CD4-positive, alpha-beta memory T cell (primary cell): ENCODE measurements at places on chromosomes 1 and 21. TPM values are rescaled to one million over a fixed set of nuclear protein-coding genes. Genes with fewer than 3 reads are reported as not detected.

Gene SLC30A1
- polyA plus RNA-seq = 2.6 TPM

Gene PRDM16
- polyA plus RNA-seq = not detected

Gene PODN
- not detected for polyA plus RNA-seq

Gene TRIM17
- polyA plus RNA-seq = not detected

- no peaks in the 10 kb centered on the region for H3K27me3 ChIP-seq
- H3K27ac ChIP-seq = no peak overlapping the region
- H3K36me3 ChIP-seq = no peaks in the 10 kb centered on the region
- H3K4me1 ChIP-seq = no peaks in the 10 kb centered on the region
- H3K4me3 ChIP-seq = no peak overlapping the region
- DNase-seq = no peak
Observed at GRCh38 chr1:73100216-73100615, 817.9 kb upstream of the NEGR1 start.

GRCh38 chr1:164101802-164102201, 457.2 kb upstream of the PBX1 start:
- no peaks in the 10 kb centered on the region for H3K4me1 ChIP-seq
- H3K4me3 ChIP-seq = no peak overlapping the region
- no peaks in the 10 kb centered on the region for H3K27me3 ChIP-seq
- no peak overlapping the region for H3K27ac ChIP-seq
- no peaks in the 10 kb centered on the region for H3K36me3 ChIP-seq
- no peak for DNase-seq

DNA sequence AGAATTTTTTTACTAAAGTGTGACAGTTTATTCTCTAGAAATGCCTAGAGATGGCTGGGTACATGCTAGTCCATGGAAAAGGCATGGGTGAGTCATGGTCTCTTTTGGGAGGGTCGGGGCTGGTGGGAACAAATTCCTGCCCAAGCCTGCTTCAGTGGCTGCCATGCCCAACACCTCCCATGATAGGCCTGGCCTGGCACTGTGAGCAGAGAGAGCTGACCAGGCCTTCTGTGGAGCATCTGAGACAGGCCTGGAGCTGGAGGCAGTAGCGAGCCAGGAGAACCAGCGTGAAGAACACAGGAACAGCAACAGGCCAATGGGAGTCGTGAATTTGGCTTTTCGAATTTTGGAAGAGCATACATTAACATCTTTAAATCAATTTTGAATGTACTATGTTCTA, 209.2 kb downstream of the SDCCAG8 start:
- no peaks in the 10 kb centered on the region for H3K4me1 ChIP-seq
- H3K27me3 ChIP-seq = no peaks in the 10 kb centered on the region
- H3K27ac ChIP-seq = no peak overlapping the region

DNA sequence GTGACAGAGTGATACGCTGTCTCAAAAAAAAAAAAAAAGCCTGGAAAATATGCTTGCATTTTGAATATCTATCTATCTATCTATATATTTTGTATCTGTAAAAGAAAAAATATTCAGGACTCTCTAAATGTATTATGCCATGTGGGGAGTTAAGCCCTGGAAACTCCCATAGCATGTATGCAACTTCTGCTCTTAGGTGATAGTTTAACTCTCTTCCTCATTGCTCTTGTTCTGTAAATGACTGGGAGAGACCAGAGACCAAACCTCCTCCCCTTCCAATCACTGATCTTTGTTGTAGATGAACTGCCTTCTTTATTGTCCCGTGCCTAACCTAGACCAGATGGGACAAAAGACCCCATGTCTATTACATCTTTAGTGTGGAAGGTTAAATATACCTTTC, 37.6 kb upstream of the CAMTA1 start:
- no peak for DNase-seq
- H3K4me1 ChIP-seq = no peaks in the 10 kb centered on the region
- no peaks in the 10 kb centered on the region for H3K36me3 ChIP-seq
- no peak overlapping the region for H3K27ac ChIP-seq
- no peaks in the 10 kb centered on the region for H3K27me3 ChIP-seq

DNA sequence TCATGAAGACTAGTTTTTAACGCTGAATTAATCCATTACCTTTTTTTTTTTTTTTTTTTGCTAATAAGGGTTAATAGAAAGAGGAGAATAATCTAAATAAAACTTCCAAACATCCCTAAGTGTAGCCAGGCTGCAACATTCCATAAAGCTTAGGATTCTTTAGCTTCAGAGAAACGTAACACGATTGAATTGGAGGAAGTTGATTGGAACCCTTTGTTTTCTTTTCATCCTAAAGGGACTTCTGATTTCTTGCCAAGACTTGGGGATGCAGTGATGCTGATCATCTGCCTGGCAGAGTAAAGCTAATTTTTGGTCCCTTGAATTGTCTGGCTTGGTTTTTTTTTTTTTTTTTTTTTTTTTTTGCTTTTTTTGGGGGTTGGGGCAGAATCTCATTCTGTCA, 142.9 kb downstream of the VPS13D start:
- no peak for DNase-seq
- H3K27me3 ChIP-seq = no peaks in the 10 kb centered on the region
- peaks cover 35% of the 10 kb centered on the region for H3K36me3 ChIP-seq
- H3K4me1 ChIP-seq = no peaks in the 10 kb centered on the region

GRCh38 chr1:23123528-23123927, 45.1 kb downstream of the LUZP1 start:
- no peaks in the 10 kb centered on the region for H3K27me3 ChIP-seq
- no peak overlapping the region for H3K4me3 ChIP-seq
- DNase-seq = no peak
- no peaks in the 10 kb centered on the region for H3K36me3 ChIP-seq
- no peak overlapping the region for H3K27ac ChIP-seq

DNA sequence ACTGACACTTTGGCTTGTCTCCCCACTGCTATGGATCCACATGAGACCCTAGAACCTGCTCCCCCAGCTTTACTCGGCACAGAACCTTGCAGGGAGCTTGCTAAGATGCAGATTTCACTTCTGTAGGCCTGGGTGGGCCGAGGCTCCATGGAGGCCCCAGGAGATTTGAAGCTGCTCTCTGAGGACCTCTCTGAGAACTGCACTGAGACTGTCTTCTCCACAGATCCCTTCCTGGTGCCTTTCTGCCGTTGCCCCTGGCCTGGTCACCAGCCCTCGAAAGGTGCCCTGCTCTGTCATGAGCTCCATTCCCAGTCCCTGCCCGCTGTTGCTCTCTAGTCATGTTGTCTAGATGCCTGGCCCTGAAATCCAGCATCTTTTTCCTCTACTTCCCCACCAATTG, 588.4 kb downstream of the AJAP1 start:
- H3K4me1 ChIP-seq = no peaks in the 10 kb centered on the region
- no peaks in the 10 kb centered on the region for H3K36me3 ChIP-seq
- no peak for DNase-seq
- no peaks in the 10 kb centered on the region for H3K27me3 ChIP-seq
- no peak overlapping the region for H3K27ac ChIP-seq
- no peak overlapping the region for H3K4me3 ChIP-seq

GRCh38 chr1:180253585-180254495, 23.8 kb downstream of the LHX4 start:
- H3K4me3 ChIP-seq = no peak overlapping the region
- no peak overlapping the region for H3K27ac ChIP-seq
- DNase-seq = no peak
- H3K27me3 ChIP-seq = peaks cover 5% of the 10 kb centered on the region

DNA sequence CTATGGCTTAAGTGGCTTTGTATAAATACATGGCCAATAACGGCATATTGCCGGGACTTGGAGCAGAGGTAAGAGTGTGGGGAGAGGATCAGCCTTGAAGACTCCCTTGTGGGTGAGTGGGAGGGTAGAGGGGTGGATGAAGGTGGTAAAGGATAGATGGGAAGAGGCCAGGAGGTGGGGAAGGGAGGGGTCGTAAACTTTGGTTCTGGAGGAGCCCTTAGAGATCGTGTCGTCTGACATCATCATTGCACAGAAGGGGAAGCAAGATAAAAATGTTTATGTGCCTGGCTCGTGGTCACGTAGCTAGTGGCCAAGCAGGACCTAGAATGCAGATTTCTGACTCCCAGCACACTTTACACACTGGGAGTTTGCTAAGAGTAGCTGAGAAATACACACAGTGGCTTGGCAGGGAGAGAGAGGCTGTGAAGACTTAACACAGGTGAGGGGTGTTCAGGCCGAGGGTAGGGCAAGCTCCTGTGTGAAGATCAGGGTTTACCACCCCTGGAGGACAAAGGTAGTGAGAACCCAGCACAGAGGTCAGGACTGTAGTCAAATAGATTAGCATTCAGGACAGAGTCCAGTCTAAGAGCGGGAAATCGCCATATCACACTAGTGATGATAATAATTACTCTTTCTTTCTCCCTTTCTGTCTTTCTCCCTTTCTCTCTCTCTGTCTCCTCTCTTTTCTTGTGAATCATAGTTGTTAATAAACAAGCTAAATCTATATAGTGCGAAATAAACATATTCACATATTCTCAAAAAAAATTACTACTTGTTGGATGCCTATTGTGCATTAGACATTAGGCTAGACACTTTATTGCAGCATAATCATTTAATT, 75.5 kb downstream of the LRRC8D start:
- H3K27ac ChIP-seq = no peak overlapping the region
- H3K27me3 ChIP-seq = no peaks in the 10 kb centered on the region
- H3K4me1 ChIP-seq = peaks cover 6% of the 10 kb centered on the region
- H3K4me3 ChIP-seq = no peak overlapping the region
- no peaks in the 10 kb centered on the region for H3K36me3 ChIP-seq
- no peak for DNase-seq

DNA sequence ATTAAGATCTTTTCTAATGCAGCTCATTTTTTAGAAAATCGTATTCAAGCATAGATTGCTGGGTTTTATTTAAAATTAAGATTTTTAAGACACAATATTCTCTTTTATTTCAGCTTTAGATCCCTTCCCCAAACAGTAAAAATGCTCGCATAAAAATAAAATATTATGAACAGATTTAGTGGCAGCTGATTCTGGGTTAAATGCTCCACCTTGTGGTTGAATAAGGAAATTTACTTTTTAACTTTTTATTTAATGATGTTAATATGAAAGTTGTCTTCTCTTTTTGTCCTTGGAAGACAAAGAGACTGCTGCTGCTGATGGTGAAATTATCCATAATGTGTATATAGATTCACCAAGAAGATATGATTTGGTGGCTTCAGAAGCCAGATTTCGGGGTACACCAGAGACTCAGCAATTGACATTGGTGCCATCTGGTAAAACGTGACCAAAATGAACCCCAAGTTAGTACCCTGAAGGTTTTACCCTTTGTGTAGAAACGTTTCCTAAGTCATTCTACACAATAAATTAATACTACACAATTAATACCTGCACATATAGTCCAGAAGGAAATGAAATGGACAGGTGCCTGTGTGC, 128.0 kb downstream of the ADAMTS1 start:
- H3K4me3 ChIP-seq = no peak overlapping the region
- DNase-seq = peak; percentile 17
- H3K36me3 ChIP-seq = no peaks in the 10 kb centered on the region
- H3K27ac ChIP-seq = no peak overlapping the region

- H3K4me1 ChIP-seq = no peaks in the 10 kb centered on the region
- no peak overlapping the region for H3K4me3 ChIP-seq
- no peaks in the 10 kb centered on the region for H3K27me3 ChIP-seq
- H3K27ac ChIP-seq = no peak overlapping the region
- H3K36me3 ChIP-seq = no peaks in the 10 kb centered on the region
Observed at GRCh38 chr1:206949641-206950040, 3.4 kb upstream of the PIGR start.

DNA sequence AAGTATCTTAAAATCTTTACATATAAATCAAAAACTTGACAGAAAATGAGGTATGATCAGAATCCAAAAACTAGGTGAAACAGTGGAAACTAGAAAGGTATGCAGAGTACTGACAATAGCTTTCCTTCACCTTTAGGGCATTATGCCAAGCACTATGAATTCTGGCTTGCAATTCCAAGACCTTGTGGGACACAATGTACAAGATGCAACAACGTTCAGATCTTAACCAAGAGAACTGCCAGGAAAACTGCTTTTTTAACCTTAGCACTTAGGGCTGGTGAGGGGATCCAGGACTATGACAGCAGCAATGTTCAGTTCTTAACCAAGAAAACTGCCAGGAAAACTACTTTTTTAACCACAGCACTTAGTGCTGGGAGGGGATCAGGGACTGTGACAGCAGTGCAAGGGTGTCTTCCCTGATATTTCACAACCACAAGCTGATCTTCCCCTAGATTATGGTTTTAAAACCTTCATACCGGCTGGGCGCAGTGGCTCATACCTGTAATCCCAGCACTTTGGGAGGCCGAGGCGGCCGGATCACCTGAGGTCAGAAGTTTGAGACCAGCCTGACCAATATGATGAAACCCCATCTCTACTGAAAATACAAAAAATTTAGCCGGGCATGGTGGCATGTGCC, 22.3 kb downstream of the FOXJ3 start:
- no peaks in the 10 kb centered on the region for H3K27me3 ChIP-seq
- DNase-seq = no peak
- peaks cover 70% of the 10 kb centered on the region for H3K4me1 ChIP-seq
- peaks cover 6% of the 10 kb centered on the region for H3K36me3 ChIP-seq
- H3K27ac ChIP-seq = no peak overlapping the region

- no peak overlapping the region for H3K4me3 ChIP-seq
- no peaks in the 10 kb centered on the region for H3K27me3 ChIP-seq
- DNase-seq = no peak
Observed at GRCh38 chr1:94060720-94061119, 60.2 kb downstream of the ABCA4 start.
